Neural progenitor cell (in vitro differentiated cells): ENCODE measurements at places on chromosomes 11 and 22. TPM values are rescaled to one million over a fixed set of nuclear protein-coding genes. Genes with fewer than 3 reads are reported as not detected.

Gene BTBD18
- total RNA-seq, result not detected in 2 replicates

Gene RTN4R
- 6.3 and 20.9 TPM in 2 replicates for total RNA-seq

Gene MS4A3
- total RNA-seq, result not detected in 2 replicates

Gene TM7SF2
- 36.1 and 109 TPM in 2 replicates for total RNA-seq

Gene SLC22A25
- not detected in 2 replicates for total RNA-seq

Gene JAML
- total RNA-seq, result 0.09 TPM in 1 of 2 replicates, not detected in the other

Gene SPI1
- total RNA-seq, result not detected in 2 replicates

Gene SMIM35
- total RNA-seq, result not detected in 2 replicates

Gene FOXRED1
- 25.8 and 50.5 TPM in 2 replicates for total RNA-seq

Gene MYOD1
- total RNA-seq, result not detected in 2 replicates

Gene PRR33
- not detected in 2 replicates for total RNA-seq

DNA sequence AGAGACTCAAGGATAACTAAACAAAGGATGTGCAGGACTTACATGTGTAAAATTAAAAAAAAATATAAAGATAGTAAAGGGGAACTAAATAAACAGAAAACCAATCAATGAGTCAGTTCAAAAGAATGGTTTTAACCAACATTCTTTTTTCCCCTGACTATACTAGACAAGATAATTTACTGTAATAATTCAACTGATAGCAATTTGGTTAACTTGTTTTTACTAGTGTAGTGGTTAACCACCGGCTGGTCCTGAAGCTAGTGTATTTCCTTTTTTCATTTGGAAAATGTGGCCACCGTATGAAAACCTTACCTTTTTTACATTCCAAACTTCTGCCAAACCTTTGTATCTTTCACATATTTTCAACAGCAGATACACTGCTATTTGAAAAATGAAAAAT, 123.1 kb downstream of the ARHGAP42 start:
- no peak for DNase-seq

- no peak for DNase-seq
These were observed 148.2 kb downstream of the CHST1 start for GRCh38 chr11:45517171-45517770.

GRCh38 chr11:73318501-73319011, 10.5 kb downstream of the ARHGEF17 start:
- DNase-seq, result no peak

DNA sequence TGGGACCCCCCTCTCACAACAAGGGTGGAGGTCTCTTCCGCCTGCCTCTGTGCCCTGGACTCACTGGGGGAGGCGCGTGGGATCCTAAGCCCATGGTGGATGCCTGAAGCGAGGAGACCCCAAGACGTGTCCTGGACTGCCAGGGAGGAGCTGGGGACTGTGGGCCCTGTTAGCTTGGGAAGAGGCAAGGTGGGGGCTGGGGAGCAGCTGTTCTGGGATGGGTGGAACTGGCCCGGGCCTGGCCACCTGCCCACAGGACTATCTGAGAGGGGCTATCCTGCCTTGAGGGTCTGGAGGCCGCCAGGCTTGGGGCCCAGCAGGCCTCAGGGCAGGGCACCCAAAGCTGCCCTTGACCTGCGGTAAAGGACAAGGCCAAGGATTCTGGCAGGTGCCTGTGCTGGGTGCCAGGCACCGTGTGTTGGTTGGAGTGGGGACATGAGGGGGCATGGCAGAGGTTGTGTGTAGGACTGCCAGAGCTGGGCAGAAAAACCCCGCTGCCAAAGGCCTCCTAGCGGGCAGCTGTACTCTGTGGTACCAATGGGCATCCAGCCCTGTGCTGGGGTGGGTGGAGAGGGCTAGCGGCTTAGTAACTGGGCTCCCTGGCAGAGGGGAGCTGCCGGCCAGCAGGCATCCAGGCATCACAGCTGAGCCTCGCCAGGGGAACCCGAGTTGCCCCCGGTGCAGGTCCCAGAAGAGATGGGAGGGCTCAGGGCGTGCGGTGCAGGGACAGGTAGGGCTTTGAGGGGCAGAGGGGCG, 670 bp downstream of the LSP1 start:
- DNase-seq, result no peak

DNA sequence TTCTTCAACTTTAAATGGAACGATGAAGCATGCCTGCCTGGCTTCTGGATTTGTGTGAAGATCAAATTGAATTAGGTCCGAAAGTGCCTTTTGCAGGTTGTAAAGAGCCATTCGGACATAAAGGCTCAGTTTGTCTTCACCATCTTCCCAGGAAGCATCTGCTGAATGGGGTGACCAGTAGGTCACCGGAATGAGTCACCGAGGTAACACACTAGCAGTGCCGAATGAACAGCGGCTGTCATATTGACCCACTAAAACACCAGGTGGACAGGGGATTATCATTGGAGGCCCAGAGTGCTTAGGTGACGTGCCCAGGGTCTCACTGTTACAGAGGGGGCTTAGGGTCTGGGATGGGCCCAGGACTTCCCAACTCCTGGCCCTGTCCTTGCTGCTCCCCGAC, 43.1 kb upstream of the MYH9 start:
- no peak for DNase-seq

- peak; percentile 83 for DNase-seq
These were observed 37.8 kb downstream of the PAMR1 start for GRCh38 chr11:35487532-35488078.

DNA sequence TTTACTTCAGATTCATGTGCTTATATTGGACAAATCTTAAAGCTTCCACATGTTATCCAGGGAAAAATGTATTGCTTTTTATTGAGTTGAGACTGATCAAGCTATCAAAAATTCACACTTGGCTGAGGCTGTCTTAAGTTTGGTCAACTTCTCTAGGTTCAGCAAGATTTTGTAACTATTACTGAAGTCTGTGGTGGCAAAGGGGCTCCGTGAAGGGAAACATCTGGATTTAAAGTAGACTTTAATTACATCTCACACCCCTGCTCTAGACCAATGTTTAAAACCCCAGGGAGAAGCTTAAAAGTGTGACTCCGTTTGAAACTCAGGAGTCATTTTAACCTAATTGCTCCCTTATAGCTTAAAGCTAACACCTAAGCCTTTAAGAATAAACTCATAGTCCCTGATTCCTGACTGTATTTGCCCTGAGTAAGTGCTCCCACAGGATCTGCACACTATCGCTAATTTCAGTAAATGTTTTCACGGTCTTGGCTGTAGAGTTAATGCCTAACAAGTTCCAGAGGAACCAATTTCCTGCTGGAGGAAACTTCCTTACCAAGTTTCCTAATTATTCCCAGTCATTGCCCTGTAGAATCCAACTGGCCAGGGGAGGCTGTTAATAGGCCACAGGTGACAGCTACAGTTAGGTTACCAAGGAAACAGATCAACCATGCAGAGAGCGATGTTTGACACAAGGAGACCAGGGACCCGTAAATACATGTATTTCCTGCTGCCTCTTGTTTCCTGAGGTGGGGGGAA, 40.5 kb downstream of the OR10A6 start:
- DNase-seq, result peak; percentile 11

DNA sequence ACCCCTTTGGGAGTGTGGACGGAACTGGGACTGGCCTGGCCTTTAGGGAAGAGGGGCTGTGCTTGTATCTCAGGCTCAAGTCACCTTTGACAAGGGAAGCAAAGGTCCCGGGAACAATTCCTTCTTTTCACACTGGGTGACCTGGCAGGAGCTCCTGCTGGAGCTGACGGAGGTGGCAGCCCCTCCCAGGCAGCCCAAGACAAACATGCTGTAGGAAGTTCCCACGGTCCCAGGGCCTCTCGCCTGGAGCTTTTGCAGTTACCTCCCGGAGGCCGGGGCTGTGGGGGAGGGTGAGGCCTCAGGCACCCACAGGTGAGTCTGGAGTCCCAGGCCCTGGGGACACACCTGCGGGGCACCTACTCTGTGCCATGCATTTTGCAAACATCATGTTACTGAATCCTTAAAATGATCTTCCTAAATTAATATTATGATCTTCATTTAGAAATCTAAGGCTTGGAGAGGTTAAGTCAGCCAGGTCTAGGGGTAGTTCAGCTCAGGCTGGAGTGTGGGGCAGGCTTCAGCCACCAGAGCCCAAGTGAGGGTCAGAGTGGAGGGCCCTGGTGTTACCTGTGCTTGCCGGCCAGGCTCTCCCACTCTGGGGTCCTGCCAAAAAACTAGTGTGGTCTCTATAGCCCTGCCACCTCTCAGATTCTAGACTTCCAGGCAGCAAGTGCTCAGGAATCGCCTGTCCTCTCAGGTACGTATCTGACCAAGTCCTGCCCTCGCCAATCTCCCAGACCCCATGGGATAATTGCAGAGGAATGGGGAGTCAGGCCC, 15.7 kb upstream of the MYEOV start:
- no peak for DNase-seq

DNA sequence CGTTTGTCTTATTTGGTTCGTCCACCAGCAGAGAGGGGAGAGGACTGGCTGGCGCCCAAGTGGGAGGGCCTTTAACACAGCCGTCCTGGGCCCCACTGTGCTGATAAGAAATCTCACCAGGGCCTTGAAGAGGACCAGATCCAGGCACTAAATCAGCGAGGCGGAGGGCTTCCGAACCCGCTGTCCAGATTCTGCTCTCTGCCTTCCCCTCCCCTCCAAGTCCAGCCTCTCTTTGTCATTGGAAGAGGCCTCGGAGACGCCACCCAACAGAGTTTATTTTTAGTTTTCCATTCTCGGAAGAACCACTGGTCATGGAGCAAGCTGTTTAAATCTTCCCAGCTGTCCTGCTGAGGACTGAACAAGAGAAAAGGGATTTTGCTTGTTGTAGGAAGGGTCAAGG, 9.3 kb upstream of the FXYD6 start:
- no peak for DNase-seq

- no peak for DNase-seq
These were observed 150.2 kb downstream of the SNX19 start for GRCh38 chr11:130765951-130766649.

- no peak for DNase-seq
These were observed 423 bp downstream of the PEX16 start for GRCh38 chr11:45917286-45917622.
